ENCODE measurements at places on chromosomes 5 and 9.
A peak's percentile ranks its signal among the peaks of the same experiment; 100 is the strongest.

GRCh38 chr9:117927354-117927753 is 223.2 kb downstream of the TLR4 start:
- no peak for DNase-seq

DNA sequence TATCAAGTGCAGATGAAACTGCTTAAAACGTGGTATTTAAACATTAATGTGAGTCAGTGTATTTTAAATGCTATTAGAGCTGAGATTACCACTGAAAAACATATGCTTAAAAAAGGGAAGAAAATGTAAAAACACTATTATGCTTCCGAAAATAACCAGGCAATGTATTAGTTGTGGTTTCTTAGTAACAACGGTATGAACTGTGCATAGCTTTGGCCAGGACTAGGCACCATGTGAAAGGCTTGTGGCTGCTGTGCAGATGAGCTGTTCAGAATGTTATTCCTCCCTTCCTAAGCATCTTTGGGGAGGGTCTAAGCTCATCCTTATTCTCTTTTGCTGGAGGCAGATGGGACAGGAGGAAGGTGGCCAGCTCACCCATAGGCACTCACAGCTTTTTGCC is 84.9 kb downstream of the NTRK2 start:
- no peak for DNase-seq

- DNase-seq, result peak; percentile 60
Measured at GRCh38 chr9:37293664-37294524, 128.6 kb upstream of the GRHPR start.

DNA sequence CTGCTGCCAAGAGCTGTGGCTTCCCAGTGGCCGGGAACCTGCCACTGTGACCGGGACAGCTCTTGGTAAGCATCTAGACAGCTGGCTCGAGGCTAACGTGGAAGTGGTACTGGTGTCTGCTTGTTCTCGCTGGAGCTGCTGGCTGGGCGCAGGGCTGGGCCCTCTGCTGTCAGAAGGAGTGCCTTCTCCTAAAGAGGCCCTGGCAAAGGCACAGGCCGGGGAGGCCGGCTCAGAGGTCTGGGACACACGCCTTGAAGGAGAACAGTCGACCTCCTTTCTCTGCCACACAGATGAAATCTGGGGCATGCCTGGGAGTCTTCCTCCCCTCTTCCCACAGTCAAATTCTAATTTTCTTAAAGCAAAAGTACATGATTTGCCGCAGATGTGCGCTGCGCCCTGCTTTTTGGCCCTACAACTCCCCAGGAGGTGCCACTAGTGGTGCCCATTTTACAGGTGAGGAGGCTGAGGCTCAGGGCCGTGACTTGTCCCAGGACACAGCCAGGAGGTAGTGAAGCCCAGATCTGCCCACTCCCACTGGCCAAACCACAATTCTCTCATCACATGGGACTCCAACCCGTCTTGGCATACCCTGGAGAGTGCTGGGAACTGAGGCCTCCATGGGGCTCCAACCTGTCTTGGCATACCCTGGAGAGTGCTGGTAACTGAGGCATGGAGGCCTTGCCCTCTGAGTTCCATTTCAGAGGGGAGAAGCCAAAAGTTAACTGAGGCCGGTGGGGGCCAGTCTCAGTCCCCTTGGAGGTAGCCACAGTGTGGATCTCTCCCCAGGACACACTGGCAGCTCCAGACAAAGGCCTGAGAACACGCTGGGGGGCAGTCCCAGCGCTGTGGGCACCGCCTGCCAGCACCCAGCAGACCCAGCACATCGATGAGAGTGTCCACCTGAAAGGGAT is 12.0 kb upstream of the RXRA start:
- no peak for DNase-seq

DNA sequence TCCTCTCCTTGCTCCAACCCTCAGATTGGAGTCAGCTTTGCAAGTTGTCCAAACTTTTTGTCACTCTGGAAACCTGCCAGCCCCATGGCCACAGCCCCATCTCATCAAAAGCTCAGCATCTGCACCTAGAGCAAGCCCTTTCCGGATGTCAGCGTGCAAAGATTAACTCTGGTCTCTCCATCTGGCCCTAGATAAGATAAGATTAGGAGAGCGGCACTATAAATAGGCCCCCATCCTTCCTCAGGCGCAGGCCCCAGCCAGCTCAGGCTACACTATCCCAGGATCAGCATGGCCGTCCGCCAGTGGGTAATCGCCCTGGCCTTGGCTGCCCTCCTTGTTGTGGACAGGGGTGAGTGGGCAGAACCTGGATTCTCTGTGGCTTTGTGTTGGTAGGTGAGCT is at the start of gene SPINK4:
Gene SPINK4, plus strand, starts transcription at position 247 of the 400 bp plus-strand sequence. Its CDS starts 42 bp downstream, at position 289.
- DNase-seq, result peak; percentile 71

DNA sequence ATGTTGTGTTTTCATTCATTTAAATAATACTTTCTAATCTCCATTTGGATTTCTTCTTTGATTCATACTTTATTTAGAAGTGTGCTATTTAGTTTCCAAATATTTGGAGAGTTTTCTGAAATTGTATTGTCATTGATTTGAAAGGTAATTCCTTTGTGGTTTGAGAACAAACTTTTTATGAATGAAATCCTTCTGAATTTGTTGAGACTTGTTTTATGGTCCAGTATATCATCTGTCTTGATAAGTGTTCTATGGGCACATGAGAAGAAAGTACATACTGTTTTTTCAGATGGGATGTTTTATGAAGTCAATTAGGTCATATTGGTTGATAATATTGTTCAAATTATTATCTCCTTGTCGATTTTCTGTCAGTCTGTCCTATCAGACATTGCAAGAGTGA is 953.8 kb downstream of the NR2F1-AS1 start:
- no peak for DNase-seq

DNA sequence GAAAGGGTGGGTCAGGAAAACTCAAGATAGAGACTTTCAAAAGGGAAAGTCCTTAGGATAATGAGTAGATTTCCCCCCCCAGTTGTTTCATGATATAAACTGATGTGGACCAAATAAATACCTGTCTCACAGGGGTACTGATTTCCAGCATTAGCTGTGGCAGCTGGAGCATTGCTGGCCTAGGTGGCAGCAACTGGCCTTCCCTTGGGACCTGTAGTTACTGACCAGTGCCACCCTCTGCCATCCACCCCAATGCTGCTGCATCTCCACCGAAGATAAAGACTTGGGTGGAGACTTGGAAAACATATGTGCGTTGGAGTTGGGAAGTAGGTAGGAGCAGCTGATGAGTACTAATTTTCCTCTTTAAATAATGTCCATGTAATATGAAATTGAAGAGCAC is 71.8 kb downstream of the SYK start:
- DNase-seq, result no peak

DNA sequence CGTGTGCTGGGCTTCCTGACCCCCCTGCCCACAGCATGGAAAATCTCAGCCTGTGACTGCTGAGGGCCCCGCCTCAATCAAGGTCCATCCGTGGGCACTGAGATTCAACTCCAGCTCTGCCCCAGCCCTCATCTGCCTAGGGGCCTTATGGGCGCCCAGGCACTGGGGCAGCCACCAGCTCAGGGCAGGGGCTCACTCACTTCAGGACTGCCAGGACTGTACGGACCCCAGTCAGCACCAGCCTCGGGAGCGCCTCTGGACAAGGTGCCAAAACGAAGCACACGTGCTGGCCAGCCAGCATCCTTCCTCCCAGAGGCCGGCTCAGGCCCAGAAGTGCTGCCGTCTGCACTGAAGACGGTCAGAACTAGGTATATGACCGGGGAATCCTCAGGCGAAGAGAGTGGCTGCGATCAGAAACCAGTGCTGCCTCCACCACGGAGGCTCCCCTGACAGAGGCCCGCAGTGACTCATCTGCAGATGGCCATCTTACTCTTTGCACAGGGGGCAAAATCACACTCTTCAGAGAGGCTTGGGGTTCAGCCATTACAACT is 19.6 kb downstream of the CLPTM1L start:
- DNase-seq, result no peak

DNA sequence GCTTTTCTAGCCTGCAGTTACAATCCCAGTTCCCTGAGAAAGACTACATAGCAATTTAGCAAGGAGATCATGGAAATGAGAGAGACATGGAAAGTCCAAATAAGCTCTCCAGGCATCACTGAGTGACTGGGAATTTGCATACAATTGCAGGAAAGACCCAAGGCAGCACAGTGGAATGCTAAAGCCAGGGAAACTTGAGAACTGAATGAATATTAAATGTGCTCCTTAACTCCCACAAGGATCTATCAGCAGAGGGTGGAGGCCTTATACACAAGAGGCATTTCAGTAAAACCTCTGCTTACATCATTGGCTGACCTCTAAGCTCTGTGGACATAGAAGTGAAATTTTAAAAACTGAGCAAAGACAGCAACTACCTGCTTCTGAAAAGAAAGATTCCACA is 355.6 kb upstream of the DAB2 start:
- no peak for DNase-seq

DNA sequence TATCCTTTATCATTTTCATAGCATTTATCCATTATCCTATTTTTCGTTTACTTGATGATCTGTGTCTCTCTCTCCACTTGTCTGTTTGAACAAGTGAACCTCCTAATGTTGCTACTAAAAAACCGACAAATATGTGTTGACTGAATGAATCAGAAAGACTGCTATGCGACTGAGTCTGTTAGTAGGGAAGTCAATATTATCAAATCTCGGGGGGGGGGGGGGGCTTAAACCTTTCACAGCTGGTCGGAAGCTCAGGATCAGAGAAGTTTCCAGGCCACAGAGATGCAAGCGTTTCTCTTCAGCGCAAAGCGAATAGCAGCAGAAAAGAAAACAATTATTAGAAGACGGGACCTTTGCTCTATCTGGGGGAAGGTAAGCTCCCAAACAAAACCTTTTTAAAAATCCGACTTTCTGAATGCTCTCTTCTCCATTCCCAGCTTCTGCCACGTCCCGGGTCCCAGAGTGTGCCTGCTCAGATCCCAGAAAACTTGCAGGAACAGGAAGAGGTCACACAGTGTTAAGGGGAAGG is 412 bp downstream of the RIOK2 start:
- peak; percentile 46 for DNase-seq

- no peak for DNase-seq
Measured at GRCh38 chr9:22138956-22139660, 130.0 kb upstream of the CDKN2B start.

DNA sequence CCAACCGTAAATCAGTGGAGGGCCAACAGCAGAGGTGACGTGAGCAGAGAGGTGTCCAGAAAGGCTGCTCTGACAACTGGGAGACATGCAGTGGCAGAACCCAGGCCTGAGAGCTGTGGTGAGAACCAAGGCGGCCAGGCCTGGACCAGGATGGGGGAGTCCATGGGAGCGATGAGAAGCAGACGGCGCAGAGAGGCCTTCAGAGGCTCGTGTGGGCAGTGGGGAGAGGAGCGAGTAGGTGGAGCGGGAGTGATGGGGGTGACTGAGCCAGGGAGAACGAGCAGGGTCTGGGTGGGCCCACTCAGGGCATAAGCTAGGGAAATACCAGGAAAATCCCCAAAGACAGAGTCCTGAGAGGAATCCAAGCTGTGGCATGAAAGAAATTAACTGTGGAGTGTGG is 7.9 kb upstream of the IL3 start:
- no peak for DNase-seq

DNA sequence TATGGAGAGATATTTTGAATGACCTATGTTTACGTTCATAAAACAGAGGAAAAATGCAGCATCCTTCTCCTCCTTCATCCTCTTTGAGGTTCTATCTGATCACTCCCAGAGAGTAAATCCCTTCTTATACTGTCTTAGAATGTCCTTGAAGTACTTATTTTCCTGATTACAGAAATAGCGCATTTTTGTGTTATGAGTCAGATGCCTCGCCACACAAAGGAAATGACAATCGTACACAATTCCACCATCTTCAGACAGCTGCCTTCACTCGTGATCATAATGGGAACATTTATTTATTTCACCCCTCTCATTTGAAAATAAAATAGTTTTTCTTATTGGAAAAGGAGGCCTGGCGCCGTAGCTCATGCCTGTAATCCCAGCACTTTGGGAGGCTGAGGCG is 2.4 kb upstream of the GLT6D1 start:
- no peak for DNase-seq

- DNase-seq, result no peak
Measured at GRCh38 chr5:175693741-175694140, 35.9 kb downstream of the HRH2 start.

- no peak for DNase-seq
Measured at GRCh38 chr5:175082866-175083590, 358.6 kb downstream of the MSX2 start.

- DNase-seq, result no peak
Measured at GRCh38 chr5:126610616-126611015, 9.9 kb downstream of the PHAX start.

- DNase-seq, result no peak
Measured at GRCh38 chr9:108300306-108301287, 555.2 kb downstream of the ACTL7B start.

GRCh38 chr5:151151793-151152192 is 5.8 kb downstream of the ANXA6 start:
- DNase-seq, result no peak

- DNase-seq, result no peak
Measured at GRCh38 chr9:126704157-126704891, 90.6 kb downstream of the LMX1B start.

GRCh38 chr5:149345892-149346222 is 558 bp downstream of the GRPEL2 start:
- DNase-seq, result no peak

Data from NCI-H524 (cell line).